ENCODE measurements at places on chromosomes 11 and 22.

- H3K27me3 ChIP-seq = peaks cover 13% of the 10 kb centered on the region
- no peak overlapping the region for H3K4me3 ChIP-seq
- no peak overlapping the region for H3K27ac ChIP-seq
- peaks cover 2% of the 10 kb centered on the region for H3K36me3 ChIP-seq
- no peak for DNase-seq
Observed at GRCh38 chr11:75424396-75424795, 8.6 kb downstream of the KLHL35 start.

DNA sequence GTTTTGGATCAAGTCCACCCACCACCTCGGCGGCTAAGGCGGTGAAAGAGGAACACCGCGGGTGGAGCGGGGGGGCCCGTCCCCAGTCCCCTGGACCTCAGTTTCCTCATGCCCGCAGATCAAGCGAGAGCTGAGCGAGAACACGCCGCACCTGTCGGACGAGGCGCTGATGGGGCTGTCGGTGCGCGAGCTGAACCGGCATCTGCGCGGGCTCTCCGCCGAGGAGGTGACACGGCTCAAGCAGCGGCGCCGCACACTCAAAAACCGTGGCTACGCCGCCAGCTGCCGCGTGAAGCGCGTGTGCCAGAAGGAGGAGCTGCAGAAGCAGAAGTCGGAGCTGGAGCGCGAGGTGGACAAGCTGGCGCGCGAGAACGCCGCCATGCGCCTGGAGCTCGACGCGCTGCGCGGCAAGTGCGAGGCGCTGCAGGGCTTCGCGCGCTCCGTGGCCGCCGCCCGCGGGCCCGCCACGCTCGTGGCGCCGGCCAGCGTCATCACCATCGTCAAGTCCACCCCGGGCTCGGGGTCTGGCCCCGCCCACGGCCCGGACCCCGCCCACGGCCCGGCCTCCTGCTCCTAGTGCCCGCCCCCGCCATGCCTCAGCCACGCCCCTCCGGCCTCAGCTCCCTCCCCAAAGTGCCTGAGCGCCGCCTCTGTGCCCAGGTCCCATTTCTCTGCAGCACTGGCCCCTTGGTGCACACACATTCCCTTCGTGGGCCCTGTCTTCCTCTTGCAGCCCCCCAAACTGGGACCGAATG, 12.7 kb downstream of the MAFF start:
- H3K4me3 ChIP-seq = peak overlapping the region; percentile 76
- peaks cover 12% of the 10 kb centered on the region for H3K4me1 ChIP-seq
- DNase-seq = peak; percentile 73
- no peak overlapping the region for H3K27ac ChIP-seq
- H3K27me3 ChIP-seq = no peaks in the 10 kb centered on the region

GRCh38 chr11:22699388-22699787, 33.0 kb downstream of the GAS2 start:
- H3K4me1 ChIP-seq = no peaks in the 10 kb centered on the region
- H3K4me3 ChIP-seq = no peak overlapping the region
- no peaks in the 10 kb centered on the region for H3K36me3 ChIP-seq
- H3K27me3 ChIP-seq = peaks cover 1% of the 10 kb centered on the region
- no peak for DNase-seq
- H3K27ac ChIP-seq = no peak overlapping the region

- H3K4me1 ChIP-seq = no peaks in the 10 kb centered on the region
- H3K27ac ChIP-seq = no peak overlapping the region
- no peak overlapping the region for H3K4me3 ChIP-seq
- no peak for DNase-seq
- no peaks in the 10 kb centered on the region for H3K36me3 ChIP-seq
Observed at GRCh38 chr11:134792044-134792443, 380.0 kb upstream of the B3GAT1 start.

- peaks cover 7% of the 10 kb centered on the region for H3K27me3 ChIP-seq
- peaks cover 5% of the 10 kb centered on the region for H3K4me1 ChIP-seq
- H3K27ac ChIP-seq = no peak overlapping the region
- H3K4me3 ChIP-seq = no peak overlapping the region
Observed at GRCh38 chr11:69040581-69041260, 8.0 kb upstream of the TPCN2 start.

- no peak overlapping the region for H3K4me3 ChIP-seq
- H3K36me3 ChIP-seq = no peaks in the 10 kb centered on the region
- no peak overlapping the region for H3K27ac ChIP-seq
- H3K27me3 ChIP-seq = peaks cover 18% of the 10 kb centered on the region
- no peaks in the 10 kb centered on the region for H3K4me1 ChIP-seq
Observed at GRCh38 chr11:2076441-2076840, 62.7 kb downstream of the IGF2 start.

DNA sequence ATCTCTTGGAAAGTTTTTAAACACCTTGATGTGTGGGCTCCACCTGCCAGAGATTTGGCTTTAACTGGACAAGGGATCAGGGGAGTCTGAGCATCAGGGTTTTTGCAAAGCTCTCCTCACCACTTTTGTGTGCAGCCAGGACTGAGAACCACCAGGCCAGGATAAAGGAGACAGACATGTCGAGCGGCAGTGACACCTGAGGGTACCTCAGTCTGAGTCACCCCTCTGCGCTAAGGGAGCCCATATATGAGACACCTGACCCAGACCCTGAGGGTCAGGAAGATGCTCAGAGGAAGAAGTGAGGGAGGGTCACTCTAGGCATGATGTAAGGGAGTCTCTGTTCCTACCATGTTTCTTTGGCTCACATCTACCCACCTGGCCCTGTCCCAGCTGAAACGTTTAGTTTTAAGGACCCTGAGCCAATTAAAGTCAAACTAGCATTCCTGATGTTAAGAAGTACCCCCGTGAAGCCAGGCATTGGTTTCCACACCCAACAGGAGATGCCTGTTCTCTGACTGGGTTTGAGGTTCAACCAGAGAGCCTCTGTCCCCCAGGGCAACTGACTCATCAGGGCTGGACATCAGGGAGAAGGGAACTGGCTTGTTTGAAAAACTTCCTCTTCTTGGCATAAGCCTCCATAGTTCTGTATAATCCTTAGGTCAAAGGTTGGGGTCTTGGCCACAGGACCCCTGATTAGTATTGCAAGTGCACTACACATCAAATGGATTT, 72.4 kb upstream of the BIRC3 start:
- no peak for DNase-seq
- H3K36me3 ChIP-seq = no peaks in the 10 kb centered on the region
- H3K27ac ChIP-seq = no peak overlapping the region
- peaks cover 10% of the 10 kb centered on the region for H3K27me3 ChIP-seq

DNA sequence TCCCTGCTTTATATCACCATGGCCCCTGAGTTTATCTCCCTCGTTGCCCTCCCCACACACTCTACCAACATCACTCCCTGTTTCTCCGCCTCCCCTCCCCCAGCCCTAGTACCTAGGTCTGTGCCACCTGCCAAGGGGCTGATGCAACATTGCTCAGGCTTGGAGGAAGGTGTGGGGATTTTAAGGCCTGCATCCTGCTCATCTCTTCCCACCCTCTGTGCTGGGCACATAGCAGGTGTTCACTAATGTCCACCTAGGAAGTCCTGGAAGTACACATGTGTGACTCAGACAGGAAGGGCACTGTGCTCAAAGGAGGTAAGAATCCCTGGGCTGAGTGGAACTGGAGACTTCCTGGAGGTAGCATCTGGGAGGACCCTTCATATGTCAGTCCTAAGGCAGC, 37.0 kb downstream of the PDE2A start:
- H3K27me3 ChIP-seq = peaks cover 16% of the 10 kb centered on the region
- no peak overlapping the region for H3K27ac ChIP-seq
- no peak for DNase-seq

- H3K27ac ChIP-seq = peak overlapping the region; percentile 95
- peaks cover 71% of the 10 kb centered on the region for H3K4me1 ChIP-seq
- peaks cover 3% of the 10 kb centered on the region for H3K36me3 ChIP-seq
- H3K27me3 ChIP-seq = no peaks in the 10 kb centered on the region
Observed at GRCh38 chr22:22935546-22936157, 48.0 kb downstream of the IGLL5 start.

DNA sequence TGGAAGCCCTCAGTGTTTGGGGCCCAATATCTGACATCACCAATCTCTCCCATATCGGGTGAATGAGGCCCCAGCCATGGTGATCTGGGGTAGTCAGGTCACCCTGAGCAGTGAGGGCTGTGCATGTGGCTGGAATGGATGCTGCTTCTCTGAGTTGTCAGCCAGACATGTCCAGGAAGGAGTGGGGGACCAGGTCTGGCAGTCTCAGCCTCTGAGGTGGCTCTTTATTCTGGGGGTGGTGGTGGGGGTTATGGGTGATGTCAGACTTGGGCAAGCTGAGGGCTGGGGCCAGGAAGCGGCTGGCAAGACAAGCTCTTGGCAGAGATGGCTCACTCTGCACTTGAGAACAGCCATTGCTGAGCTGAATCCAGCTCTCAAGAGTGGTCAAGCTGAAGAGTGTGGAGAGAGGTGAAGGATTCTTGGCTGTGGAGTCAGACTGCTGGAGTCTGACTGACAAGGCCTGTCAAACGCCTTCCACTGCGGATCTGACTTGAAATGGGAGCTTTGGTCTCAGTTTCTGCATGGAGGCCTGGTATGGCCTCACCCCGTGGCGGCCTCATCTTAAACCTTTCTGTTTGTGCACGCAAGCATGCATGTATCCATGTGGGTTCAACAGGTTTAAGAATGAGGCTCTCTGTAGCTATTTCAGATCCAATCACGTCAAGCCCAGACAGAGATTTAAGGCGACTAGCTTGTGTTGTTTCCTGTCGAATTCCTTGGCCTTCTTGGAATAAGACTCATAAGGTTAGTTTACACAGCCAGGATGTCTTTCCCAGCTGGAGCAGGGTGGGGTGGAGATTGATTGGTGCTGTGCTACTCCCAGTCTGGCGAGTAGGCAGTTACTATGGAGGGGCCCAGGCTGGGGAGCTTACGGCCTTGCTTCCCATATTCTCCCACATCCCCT, 83.9 kb upstream of the TIMP3 start:
- peaks cover 22% of the 10 kb centered on the region for H3K27me3 ChIP-seq
- H3K36me3 ChIP-seq = peaks cover 2% of the 10 kb centered on the region
- no peak for DNase-seq

GRCh38 chr22:37990301-37990700, 5.9 kb upstream of the SOX10 start:
- peaks cover 2% of the 10 kb centered on the region for H3K36me3 ChIP-seq
- no peaks in the 10 kb centered on the region for H3K27me3 ChIP-seq
- peaks cover 1% of the 10 kb centered on the region for H3K4me1 ChIP-seq
- DNase-seq = no peak
- H3K27ac ChIP-seq = no peak overlapping the region
- H3K4me3 ChIP-seq = no peak overlapping the region

GRCh38 chr11:7632211-7632610, 41.1 kb downstream of the CYB5R2 start:
- H3K27me3 ChIP-seq = no peaks in the 10 kb centered on the region
- no peak for DNase-seq
- peaks cover 45% of the 10 kb centered on the region for H3K36me3 ChIP-seq
- no peak overlapping the region for H3K4me3 ChIP-seq
- peak overlapping the region; percentile 49 for H3K27ac ChIP-seq

GRCh38 chr22:22103078-22103875, 120.7 kb upstream of the TOP3B start:
- peaks cover 15% of the 10 kb centered on the region for H3K4me1 ChIP-seq
- no peak for DNase-seq
- no peaks in the 10 kb centered on the region for H3K27me3 ChIP-seq
- H3K4me3 ChIP-seq = no peak overlapping the region

DNA sequence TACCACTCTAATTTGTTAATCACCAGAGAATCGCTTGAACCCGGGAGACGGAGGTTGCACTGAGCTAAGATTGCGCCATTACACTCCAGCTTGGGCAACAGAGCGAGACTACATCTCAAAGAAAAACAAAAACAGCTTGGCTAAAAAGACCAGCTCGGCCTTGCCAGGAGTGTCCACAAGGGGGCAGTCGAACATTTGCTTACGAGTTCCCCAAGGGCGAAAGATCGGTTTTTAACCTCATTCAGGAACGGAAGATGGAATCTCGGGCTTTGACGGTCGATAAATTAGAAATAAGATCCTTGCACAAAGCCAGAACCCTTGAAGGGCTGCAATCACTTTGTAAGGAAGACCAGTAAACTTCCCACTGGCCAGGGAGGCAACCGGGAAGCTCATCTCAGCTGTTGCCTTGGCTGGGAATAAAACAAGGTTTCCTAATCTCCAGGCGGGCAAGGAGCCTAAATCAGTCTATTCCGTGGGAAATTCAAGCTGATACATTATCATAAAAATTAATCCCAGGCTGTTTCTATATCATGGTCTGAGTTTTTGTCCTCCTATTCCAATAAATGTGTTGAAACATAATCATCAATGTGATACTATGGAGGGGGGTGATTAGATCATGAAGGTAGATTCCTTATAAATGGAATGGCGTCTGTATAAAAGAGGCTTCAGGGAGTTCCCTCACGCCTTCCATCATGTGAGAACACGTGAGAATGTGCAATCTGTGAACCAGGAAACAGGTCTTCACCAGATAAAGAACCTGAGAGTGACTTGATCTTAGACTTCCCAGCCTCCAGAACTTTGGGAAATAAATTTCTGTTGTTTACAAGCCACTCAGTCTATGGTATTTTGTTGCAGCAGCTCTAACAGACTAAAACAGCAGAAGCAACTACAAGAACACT, 14.9 kb upstream of the SLC29A2 start:
- H3K4me1 ChIP-seq = peaks cover 10% of the 10 kb centered on the region
- no peaks in the 10 kb centered on the region for H3K27me3 ChIP-seq
- peak overlapping the region; percentile 62 for H3K4me3 ChIP-seq
- peak; percentile 88 for DNase-seq
- H3K36me3 ChIP-seq = no peaks in the 10 kb centered on the region

- no peak overlapping the region for H3K4me3 ChIP-seq
- no peak overlapping the region for H3K27ac ChIP-seq
- peaks cover 10% of the 10 kb centered on the region for H3K27me3 ChIP-seq
- H3K4me1 ChIP-seq = peaks cover 2% of the 10 kb centered on the region
- H3K36me3 ChIP-seq = peaks cover 4% of the 10 kb centered on the region
Observed at GRCh38 chr22:39266398-39267030, 21.7 kb upstream of the PDGFB start.

DNA sequence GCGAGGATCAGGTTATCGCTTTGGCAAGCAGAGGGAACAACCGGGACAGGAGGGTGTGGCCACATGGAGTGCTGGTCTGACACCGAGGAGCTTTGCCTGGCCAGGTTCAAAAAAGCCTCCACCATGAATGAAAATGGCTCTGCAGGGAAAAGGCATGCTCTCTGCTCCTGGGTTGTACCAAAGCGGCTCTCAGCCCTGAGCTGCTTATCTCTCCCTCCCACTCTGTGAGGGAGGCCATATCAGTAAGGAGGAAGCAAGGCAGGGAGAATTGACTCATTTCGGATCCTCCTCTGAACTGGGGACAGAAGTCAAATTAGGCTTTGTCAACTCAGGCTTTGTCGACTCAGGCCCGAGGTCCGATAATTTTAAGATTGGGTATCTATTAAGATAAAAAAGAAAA, 82.9 kb upstream of the CRTAM start:
- peaks cover 18% of the 10 kb centered on the region for H3K4me1 ChIP-seq
- H3K27me3 ChIP-seq = no peaks in the 10 kb centered on the region
- no peak overlapping the region for H3K27ac ChIP-seq
- DNase-seq = no peak
- H3K4me3 ChIP-seq = no peak overlapping the region

GRCh38 chr11:95283650-95284049, 52.6 kb upstream of the SESN3 start:
- no peak for DNase-seq
- no peak overlapping the region for H3K4me3 ChIP-seq
- H3K36me3 ChIP-seq = no peaks in the 10 kb centered on the region
- no peaks in the 10 kb centered on the region for H3K27me3 ChIP-seq
- H3K27ac ChIP-seq = no peak overlapping the region

GRCh38 chr11:70547821-70548670, 149.7 kb downstream of the CTTN start:
- H3K27ac ChIP-seq = no peak overlapping the region
- no peaks in the 10 kb centered on the region for H3K4me1 ChIP-seq
- no peak for DNase-seq
- no peaks in the 10 kb centered on the region for H3K36me3 ChIP-seq

- H3K36me3 ChIP-seq = peaks cover 3% of the 10 kb centered on the region
- H3K27me3 ChIP-seq = no peaks in the 10 kb centered on the region
- H3K4me1 ChIP-seq = peaks cover 36% of the 10 kb centered on the region
- peak overlapping the region; percentile 21 for H3K27ac ChIP-seq
Observed at GRCh38 chr22:29917052-29917902, 34.3 kb downstream of the MTMR3 start.
